ENCODE measurements at places on chromosomes 2 and 18.

DNA sequence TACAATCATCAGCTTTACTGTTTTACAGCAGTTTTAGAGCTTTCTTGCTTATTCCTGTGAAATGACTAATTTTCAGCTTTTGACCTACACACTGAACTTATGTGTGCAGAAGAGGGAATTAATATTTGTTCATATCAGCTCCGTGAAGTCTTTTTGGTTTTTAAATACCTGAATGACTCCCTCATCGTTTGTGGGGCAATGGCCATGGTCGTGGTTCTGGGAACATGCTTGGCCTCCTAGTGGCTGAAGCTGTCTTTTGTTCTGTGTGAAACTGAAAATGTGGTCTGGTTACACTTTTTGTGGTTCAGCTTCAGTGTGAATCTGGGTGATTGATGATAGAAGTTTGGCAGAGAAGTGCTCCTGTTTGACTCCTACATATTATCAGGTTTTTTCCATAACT is 408.1 kb downstream of the THSD7B start:
- no peak for DNase-seq

DNA sequence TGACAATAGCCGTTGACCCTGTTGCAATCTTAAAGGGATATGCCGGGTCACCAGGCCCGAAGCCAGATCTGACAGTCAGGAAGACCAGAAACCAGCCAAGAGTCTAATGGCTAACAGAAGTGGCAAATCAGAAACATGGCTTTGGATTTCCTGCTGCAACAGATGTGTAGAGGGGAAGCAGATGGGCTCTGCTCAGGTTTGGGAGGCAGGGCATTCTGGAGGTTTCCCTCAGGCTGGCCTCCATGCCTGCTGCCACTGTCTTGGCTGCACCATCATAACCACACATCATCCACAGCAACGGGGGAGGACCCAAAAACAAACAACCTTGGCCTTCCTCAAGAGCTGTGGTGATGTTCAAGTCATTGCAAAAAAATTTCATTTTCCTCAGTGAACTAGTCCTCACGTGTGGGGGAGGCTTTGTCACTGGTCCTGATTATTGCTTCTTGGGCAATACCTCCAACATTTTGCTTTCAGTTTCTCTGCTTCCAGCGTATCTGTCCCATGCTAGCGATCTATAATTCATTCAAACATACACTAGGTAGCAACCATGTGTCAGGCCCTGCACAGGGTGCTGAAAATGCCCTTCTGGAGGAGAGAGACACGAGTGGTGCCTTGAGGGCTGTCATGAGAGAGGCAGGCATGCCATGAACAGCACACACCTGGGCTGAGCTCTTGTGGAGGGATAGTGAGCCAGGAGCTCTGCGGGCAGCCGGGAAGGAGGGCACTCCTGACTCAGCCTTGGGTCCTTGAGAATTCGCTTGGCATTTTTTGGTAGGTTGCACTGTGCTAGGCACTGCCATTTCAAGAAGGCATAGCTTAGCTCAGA is 48.2 kb upstream of the LGALSL start:
- no peak for DNase-seq

DNA sequence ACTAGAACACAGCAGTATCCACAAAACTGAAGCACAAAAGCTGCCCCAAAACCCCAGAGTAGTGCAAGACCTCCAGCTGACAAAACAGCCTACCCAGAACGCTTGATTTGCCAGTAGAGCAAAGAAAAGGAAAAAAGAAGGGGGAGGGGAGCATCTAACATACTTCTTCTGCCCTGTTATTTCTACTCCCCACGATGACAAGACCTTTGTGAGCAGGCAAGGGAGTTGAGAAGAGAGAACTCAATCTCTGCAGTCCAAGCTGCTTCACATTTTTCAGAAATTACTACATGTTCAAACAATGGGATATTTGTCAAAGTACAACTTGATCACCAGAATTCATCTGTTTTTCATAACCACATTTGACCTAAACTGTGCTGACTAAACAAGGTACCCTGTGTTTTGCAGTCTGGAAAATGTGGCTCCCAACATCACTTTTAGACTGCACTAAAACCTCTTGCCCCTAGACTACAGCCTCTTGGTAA is 286.7 kb downstream of the EXOC6B start:
- no peak for DNase-seq

GRCh38 chr2:228827056-228827700 is 443.9 kb downstream of the PID1 start:
- no peak for DNase-seq
